ENCODE measurements at places on chromosomes 2 and 18.

GRCh38 chr18:75854174-75854573 is 426.7 kb upstream of the SMIM21 start:
- peak; percentile 34 for DNase-seq

DNA sequence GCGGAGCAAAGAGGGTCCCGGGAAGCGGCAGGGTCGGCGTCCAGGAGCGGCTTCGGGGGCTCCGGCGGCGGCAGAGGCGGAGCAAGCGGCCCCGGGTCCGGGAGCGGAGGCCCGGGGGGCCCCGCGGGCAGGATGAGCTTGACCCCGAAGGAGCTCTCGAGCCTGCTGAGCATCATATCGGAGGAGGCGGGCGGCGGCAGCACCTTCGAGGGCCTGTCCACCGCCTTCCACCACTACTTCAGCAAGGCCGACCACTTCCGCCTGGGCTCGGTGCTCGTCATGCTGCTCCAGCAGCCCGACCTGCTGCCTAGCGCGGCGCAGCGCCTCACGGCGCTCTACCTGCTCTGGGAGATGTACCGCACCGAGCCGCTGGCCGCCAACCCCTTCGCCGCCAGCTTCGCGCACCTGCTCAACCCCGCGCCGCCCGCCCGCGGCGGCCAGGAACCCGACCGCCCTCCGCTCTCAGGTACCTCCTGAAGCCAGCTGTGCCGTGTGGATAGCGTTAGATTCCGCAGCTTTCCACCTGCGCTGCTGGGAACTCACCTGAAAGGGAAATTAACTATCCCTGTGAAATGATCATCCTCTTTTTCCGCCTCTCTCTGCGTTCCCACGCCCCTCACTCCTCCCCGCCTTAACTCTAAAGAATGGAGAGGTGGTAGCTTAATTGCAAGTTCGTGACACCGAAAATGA is 472 bp downstream of the CNOT11 start:
- no peak for DNase-seq

DNA sequence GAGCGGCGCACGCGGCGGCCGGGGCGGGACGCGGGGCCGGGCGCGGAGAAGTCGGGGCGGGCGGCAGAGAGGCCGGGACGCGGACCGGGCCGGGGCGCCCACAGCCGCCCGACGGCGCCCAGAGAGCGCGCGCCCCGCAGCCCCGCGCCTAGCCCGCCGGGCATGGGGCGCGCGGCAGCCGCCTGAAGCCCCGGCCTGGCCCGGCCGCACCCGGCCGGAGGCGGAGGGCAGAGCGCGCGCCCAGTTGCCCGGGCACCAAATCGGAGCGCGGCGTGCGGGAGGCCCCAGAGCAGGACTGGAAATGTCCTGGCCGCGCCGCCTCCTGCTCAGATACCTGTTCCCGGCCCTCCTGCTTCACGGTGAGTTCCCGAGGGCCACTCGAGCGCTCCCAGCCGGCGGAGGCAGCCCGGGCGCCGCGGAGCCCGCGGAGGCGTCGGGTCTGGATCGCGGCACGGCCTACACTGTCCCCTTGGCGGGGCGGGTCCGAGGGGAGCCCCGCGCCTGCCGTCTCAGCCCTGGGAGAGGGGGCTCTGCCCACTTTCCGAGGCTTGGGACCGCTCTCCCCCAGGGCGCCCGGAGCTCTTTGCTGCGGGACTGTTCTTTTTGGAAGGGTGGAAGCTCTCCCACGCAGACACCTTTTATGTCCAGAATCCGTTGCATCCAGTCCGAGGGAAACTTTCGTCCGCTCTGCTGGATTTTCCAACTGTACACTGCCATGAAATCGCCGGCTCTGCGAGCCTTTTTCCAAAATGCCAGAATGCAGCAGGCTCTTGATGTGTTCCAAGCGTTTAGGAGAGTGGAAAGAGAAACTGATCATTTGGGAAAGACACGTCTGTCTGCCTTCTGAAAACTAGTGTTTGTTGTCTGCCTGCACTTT is 484 bp downstream of the APCDD1 start:
- peak; percentile 49 for DNase-seq

- DNase-seq: no peak
Observed at GRCh38 chr2:28424799-28425463, 32.3 kb downstream of the FOSL2 start.

DNA sequence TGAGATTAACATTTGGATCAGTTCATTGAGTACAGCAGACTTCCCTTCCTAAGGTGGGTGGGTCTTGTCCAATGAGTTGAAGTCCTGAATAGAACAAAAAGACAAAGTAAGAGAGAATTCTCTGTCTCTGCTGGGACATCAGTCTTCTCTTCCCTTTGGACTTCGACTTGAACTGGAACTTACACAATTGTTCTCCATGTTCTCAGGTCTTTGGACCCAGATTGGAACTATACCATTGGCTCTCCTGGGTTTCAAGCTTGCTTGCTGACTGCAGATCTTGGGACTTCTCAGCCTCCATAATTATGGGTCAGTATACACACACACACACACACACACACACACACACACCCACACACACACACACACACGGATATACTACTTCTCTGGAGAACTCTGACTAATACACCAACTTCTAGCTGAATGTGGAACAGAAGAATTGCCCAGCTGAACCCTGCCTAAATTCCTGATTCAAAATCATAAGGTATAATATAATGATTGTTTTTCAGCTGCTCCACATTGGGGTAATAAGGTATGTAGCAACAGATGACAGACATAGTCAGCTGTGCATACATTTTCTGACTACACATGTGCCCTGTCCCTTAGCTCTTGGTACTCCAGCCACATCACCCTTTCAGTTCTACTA is 214.0 kb downstream of the TGIF1 start:
- DNase-seq: no peak

GRCh38 chr18:56083097-56083521 is 495.1 kb upstream of the TCF4 start:
- DNase-seq: peak; percentile 91

DNA sequence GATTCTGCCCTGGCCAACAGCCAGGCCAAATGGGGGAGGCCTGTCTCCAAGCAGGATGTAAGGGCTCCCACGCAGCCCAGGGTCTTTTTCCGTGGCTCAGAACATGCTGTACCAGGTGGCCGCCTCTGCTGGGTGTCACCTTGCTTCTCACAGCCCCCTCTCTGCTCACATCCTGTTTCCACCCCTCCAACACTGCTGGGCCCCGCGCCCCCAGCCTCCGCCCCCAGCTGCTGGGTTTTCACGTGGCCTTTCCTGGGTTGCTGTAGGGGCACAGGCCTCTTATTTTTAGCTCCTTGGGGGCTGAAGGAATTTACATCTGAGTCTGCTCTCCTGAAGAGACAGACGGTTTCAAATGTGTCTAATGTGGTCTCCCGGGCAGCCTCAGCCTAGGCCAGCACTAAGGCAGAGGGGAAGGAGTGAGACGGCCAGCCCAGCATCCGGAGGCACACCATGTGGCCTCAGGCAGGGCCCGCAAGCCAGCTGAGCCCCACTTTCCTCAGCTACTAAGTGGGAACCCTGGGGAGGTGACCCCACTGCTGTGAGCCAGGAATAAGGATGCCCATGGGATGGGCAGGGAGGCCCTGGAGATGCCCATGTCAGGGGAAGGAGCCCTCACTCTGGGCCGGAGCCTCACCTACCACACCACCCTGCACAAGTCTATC is 18.7 kb upstream of the DUSP2 start:
- no peak for DNase-seq

- DNase-seq: no peak
Observed at GRCh38 chr2:109455731-109456691, 157.8 kb downstream of the SEPTIN10 start.

- DNase-seq: no peak
Observed at GRCh38 chr2:217412277-217412676, 552.4 kb upstream of the TNP1 start.

DNA sequence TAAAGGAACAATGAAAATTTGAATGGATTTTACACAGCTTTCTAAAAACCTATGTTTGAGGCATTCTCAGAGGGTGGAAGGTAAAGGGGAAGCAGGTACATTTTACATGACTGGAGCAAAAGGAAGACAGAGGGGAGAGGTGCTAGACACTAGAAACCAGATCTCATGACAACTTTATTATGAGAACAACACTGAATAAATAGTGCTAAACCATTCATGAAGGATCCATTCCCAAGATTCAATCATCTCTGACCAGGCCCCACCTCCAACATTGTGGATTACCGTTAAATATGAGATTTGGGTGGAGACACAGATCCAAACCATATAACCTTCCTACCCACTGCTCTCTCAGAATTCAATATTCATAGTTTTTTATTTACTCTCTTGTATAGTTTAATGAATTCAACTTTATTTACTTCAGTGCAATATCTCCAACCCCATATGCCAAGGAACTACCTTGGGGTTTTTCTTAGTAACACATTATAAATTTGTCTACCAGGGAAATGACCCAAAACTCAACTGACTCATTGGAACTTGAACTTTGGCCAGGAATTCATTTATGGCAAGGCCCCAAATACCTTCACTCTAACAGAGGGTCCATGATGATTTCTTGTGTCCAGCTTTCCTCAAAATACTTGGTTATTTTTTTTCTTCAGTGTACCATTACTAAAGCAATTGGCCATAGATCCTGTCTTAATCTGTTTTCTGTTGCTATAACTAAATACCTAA is 317.8 kb downstream of the GULP1 start:
- DNase-seq: no peak

GRCh38 chr2:113831161-113831560 is 58.7 kb upstream of the ACTR3 start:
- no peak for DNase-seq

DNA sequence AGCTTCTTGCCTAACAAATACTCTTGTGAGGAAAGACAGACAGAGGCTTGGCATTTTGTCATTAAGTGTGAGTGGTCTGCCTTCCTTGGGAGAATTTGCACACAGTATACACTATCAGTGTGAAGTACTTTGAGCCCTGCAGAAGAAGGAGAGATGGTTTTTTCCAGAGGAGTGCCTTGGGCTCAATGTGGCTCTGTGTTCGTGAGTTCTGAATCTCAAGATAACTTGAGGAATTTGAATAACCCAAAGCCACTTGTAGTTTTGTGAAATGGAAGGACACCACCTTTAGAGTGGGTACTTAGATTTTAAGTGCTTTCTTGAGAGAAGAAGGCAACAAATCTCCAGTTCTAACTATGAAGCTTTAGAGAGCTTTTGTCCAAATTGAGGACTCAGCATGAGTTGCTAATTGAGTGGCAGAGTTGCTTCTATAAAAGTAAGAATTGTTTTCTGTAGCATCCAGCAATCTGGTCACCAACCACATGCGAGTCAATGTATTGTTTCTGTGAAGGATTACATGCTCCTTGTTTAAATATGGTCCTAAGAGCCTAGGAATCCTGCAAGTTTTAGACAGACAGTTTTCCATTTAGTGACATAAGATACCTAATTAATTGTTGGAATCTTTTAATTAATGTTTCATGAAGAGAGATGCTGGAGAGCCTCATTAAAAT is 68.3 kb downstream of the BABAM2 start:
- DNase-seq: no peak

DNA sequence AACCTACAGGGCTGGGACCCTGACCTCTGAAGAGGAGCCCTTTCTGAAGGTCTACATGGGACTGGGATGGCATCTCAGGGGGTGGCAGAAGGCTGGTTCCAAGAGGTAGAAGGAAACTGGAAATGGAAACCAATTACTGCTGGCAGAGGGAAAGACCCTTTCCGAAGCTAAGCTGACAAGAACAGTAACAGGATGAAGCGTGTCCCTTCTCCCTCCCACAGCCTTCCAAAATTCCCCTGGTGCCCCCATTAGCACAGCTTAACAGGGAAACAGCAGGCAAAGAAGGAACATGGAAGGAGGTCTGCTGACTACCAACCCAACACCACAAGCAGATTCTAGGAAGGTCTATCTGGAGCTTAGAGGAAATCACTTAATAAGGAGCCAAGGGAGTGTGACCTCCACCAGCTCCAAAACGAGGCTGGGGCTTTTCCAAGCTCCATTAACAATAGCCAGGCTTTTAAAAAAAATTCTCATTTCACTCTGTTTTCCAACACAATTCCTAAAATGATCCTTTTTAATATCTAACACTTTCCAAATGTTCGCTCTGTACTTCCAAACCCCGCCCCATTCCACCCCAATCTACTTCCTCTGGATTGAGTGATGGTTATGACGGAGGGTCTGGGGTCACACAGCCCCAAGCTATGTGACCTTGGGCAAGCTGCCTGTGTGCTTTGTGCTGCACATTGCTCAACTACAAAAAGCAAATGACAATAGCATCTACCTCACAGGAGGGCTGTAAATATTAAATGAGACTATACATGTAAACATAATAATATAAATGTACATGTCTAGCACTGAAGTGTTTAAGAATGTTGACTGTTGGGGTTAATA is 55.2 kb downstream of the STK39 start:
- DNase-seq: no peak

GRCh38 chr2:160224060-160224459 is 24.0 kb upstream of the ITGB6 start:
- DNase-seq: no peak

DNA sequence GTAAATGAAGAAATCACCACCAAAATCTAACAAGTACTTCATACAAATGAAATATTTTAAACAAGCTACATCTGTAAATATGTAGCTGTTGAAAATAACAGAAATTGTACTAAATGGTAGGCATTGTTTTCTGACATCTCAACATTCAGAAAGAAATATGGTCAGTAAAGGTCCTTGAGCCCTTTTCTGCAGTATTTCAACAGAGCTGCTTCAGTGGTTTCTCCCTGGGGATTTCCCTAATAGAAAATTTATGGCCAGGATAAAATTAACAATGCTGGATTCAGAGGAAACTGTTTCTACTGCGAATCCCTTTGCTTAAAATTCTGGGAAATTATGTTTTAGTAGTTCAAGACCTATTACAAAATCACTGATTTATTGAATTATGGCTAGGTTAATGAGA is 256.6 kb downstream of the PIEZO2 start:
- DNase-seq: no peak

GRCh38 chr2:62920070-62920469 is 130.6 kb upstream of the OTX1 start:
- no peak for DNase-seq

DNA sequence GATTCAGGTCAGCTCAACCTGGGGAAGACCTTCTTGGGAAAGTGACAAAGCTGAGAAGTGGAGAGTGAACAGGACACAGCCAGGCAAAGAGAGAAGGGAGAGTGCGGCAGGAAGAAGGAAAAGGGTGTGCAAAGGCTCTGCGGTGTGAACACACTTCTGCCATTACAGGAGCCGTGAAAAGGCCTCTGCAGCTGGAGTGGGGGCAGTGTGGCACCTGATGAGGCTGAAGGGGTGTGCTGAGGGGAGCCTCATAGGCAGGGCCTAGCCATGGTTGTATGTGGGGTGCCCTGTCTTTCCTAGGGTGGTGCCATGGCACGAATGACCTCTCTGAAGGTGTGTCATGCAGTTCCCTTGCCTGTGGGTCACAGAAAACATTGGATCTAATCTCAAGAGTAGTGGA is 347.6 kb downstream of the CYRIA start:
- DNase-seq: no peak

GRCh38 chr2:207206011-207206410 is 40.3 kb upstream of the KLF7 start:
- no peak for DNase-seq

- no peak for DNase-seq
Observed at GRCh38 chr2:197710424-197711042, 5.4 kb downstream of the MARS2 start.

GRCh38 chr2:20220806-20221554 is 4.0 kb downstream of the SDC1 start:
- DNase-seq: no peak
